ENCODE measurements at places on chromosomes 2 and 18.

DNA sequence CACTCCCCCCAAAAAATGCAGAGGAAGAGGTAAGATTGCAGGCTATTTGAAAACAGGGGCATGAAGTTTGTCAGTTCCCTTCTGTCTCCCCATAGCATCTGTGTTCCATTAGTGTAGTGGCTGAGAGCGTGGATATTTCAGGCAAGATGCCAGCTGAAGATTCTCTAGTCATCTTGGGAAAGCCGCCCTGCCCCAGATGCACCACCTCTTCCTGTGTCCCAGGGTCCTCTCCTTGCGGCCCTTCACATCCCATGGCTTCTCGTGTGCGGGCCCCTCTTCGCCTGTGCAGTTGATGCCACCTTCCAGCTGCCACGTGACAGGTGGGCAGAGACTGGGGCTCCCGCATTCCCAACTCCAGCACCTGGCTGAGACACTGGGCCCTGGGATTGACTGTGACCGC, 16.1 kb downstream of the TMEM127 start:
- no peak for DNase-seq

DNA sequence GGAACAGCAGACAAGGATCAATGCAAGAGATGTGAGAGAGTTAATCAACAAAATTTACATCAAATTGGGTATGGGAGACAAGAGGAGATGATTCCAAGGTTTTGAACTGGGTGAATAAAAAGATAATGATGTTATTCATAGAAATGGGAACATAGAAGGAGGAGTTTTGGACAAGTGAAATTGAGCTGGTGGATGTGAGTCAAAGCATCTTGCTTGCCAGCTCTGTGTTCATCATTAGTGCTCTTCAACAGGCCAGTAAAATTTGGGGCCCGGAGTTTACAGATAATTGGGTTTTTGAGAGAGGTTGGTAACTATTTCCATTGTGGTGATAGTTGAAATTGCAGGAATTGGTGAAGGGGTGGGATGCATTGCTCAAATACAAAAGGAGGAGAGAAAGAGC, 69.9 kb upstream of the CAVIN2 start:
- DNase-seq, result no peak

- no peak for DNase-seq
These were observed 223.7 kb downstream of the IRS1 start for GRCh38 chr2:226575928-226576327.

DNA sequence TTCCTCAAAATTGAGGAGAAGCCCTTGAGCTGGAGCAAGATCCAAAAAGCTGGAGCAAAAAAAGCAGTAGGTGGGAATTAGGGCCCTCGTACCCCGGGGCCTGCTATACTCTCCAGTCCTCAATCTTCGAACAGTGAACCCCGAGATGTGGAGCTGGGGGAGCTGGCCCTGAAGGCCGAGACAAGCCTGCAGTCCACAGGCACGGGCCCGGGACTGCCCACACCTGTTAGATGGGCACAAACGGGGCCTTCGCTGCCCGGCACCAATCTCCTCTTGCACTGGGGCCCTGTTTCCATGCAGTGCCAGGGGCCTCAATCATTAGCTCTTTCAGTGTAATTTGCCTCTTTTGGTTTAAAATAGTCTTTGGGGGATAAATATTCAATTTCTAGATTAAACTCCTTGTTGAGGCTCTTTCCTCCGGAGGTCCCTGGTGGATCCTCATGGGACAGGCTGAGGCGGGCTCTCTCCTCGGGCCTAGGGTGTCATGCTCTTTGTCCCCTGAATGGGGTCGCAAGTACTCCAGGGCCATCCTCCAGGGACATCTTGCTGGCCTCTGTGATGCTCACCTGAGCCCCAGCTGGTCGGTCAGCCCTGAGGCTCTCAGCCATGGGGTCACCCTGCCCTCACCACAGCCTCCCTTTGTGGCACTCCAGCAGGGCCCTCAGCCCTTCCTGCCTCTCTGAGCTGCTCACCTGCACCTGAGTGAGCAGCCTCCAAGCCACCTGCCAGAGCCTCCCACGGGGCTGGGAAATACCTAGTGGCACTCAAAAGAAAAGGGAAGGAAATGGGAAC, 223.6 kb downstream of the ALPK2 start:
- no peak for DNase-seq

DNA sequence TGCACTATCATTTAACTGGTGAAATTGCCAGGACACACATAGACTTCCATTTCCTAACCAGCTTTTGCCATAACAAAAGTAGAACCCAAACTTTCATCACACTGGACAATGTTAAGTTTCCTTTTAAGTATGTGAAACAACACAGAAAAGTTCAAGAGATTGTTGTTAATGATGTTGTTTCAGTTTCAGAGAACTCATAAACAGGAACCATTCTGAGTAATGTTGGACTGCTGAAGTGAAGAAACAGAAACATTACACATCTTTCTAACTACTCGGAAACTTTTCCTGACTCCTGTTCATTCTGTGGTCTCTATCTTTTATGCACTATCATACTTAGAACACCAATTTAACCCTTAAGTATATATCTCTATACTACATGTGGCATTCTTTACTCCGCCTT, 179.2 kb downstream of the RIT2 start:
- no peak for DNase-seq
